ENCODE measurements at places on chromosomes 3 and 15.
A peak's percentile ranks its signal among the peaks of the same experiment; 100 is the strongest.

DNA sequence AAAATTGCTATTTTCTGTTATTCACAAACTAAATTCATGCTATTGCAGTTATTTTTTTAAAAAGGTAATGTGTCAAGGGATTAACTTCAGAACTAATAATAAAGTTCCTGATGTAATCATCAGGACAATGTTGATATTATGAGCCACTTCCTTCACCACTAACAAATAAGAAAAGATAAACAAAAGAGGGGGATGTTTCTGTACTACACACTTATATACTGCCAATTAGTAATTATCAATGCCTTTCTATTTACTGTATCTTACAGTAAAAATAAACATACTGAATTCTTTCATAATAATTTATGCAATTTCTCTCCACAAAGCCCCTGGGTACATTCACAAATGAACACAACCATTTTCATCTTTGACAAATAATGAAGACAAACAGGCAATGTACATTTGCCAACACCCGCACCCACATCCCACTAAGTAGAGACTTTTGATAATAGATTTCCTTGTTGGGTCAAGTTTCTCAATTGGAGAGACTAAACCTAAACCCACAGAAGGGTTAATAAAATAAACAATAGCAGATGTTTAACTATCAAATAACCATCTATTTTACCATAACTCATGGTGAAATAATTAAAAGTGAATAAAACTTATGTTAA lies 3.7 kb downstream of the CBLB start:
- DNase-seq = no peak

GRCh38 chr15:97688886-97689285 lies 271.6 kb upstream of the ARRDC4 start:
- DNase-seq = no peak

DNA sequence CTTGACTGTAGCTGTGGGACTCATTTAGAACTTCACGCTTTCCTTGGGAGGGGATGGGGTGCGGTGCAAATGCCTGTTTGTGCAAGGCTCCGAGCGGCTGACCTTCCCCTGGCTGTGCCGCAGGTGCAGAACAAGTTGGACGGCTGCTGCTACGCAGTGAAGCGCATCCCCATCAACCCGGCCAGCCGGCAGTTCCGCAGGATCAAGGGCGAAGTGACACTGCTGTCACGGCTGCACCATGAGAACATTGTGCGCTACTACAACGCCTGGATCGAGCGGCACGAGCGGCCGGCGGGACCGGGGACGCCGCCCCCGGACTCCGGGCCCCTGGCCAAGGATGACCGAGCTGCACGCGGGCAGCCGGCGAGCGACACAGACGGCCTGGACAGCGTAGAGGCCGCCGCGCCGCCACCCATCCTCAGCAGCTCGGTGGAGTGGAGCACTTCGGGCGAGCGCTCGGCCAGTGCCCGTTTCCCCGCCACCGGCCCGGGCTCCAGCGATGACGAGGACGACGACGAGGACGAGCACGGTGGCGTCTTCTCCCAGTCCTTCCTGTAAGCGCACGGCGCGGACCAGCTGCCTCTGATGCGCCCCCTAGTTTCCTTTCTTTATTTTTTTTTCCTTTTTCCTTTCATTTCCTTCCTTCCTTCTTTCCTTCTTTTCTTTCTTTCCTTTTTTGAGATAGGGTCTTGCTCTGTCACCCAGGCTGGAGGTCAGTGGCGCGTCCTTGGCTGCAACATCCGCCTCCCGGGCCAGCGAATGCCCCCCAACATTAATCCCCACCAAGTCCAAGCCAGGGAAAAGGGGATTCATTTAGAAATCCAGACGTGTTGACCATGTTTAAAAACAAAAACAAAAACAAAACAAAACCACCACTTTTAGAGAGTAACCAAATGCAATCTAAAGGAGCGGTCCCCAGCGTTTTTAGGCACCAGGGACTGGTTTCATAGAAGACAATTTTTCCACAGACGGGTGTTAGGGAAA lies 42.7 kb downstream of the EIF2AK4 start:
- DNase-seq = peak; percentile 43

DNA sequence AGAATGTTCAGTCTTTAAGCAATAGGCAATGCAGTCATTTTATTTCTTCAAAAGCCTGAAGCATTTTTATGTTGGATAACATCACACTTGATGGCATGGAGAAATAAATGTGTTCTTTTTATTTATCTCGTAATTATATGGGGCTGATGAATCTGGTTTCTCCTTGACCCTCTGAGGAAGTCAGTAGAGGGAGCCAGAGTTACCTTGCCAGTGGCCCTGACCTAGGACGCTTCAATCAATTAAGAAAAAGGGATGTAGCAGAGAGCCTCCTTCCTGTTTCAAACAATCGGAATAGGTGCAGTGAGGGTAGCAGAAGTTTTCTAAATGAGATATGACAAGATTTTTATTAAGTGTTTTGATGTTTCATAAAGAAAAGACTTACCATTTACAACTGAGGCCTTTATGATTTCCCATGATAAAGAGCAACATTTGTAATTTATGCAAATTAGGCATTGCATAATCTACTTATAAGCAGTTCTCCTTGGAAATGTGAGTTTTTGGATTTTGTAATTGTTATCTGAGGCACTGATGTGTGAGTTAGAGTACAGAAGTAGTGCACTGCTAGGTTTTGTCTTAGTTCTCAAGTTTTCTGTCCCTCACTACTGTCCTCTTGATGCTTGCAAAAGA lies 129.1 kb downstream of the RAP2B start:
- no peak for DNase-seq

DNA sequence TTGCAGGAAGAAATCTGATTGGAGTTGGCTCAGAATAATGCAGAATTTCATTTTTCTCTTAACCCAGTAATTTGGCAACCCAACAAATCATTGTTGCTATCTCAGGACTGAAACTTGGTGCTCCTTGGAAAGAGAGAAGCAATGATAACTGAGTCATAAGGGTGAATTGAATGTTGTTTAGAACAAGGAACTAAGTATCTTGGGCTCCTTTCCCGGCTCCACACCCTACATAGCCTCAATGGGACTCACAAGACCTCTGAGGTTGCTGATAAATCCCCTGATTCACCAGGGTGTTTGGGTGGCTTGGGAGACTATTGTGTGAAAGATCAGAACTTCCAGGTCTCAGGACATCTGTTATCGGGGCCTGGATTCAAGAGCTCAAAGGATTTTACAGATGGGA lies 7.8 kb upstream of the RAB8B start:
- DNase-seq = no peak
